Activated CD4-positive, CD25-positive, alpha-beta regulatory T cell (primary cell): ENCODE measurements at places on chromosomes 11 and 22.

- DNase-seq, result no peak
Observed at GRCh38 chr11:130323452-130324450, 9.0 kb upstream of the ZBTB44 start.

- no peak for DNase-seq
Observed at GRCh38 chr22:37275134-37275533, 7.2 kb upstream of the CYTH4 start.

GRCh38 chr11:59668188-59668949 lies 468 bp downstream of the PATL1 start:
- DNase-seq, result peak; percentile 58

DNA sequence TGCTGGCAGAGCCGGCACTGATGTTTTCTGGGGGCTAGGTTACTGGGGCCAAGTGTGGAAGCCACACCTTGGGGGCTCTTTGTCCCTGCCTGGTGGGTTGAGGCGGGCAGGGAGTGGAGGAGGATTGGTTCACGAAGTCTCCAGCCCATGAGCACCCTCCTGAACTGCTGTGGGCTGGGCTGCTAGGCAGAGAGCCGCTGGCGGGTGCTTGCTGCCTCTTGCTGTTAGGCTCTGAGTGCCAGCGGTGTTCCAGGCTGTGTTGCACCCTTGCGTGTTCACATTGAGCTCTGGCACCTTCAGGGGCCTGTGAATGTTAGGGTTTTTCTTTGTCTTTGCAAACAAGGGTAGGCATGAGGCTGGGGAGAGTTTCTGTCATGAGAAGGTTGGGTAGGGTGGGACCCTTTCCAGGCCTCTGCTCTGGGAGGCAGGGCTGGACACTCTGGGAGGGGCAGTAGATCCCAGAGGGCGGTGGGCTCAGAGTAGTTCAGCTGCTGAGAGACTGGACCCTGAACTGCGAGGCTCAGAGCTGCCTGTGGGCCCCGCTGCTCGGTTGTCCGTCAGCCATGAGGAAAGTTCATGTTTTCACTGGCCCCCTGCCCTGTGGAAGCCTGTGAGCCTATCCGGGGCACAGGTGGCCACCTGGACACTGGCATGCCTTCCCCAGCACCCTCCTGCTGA lies 24.0 kb upstream of the TMEM191C start:
- no peak for DNase-seq

DNA sequence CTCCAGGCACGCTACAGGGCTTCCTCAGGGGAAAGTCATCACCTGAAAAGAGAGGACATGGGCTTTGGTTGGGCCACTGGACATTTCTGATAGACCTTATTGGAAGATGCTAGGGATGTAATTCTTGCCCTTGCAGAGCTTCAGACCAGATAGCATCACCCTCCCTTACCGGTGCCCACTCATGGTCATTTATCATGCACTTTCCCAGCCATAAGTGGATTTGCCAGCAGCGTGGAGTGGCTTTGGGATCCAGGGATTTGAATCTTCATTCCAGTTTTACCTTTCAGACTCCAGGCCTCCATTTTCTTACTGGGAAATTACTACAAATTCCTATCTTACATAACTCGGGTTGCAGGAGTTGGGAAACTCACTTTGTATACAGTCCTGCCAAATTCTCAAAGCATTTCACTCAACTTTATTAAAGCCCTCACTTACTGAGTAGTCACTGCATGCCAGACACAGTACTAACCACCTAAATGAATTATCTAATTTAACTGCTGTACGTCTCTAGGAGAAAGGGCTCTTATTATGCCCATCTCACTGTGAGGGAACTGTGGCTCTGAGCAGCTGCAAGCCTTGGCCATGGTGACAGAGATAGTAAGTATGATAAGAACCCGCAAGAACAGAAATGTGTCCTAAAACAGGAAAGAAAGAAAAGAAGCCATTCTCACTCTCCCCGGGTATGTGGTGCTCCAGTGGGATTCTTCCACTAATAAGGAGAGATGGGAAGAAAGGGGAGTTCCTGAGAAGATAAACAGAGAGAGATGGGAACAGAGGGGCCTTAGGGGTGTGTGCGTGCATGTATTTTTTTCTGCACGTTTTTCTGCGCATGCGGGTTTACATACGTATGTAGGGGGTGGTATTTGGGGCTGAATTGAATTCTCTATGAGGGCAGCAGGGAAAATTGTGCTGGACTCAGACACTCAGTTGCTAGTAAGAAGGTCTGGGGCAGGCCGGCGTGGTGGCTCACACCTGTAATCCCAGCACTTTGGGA lies 9.7 kb downstream of the CHRM1 start:
- DNase-seq, result no peak

- DNase-seq, result no peak
Observed at GRCh38 chr22:48895336-48895735, 932.3 kb downstream of the BRD1 start.

- DNase-seq, result no peak
Observed at GRCh38 chr11:32331098-32331497, 104.2 kb downstream of the WT1 start.

- no peak for DNase-seq
Observed at GRCh38 chr11:85884581-85885021, 29.4 kb downstream of the CCDC83 start.

- DNase-seq, result no peak
Observed at GRCh38 chr22:25841775-25842174, 99.8 kb downstream of the MYO18B start.

DNA sequence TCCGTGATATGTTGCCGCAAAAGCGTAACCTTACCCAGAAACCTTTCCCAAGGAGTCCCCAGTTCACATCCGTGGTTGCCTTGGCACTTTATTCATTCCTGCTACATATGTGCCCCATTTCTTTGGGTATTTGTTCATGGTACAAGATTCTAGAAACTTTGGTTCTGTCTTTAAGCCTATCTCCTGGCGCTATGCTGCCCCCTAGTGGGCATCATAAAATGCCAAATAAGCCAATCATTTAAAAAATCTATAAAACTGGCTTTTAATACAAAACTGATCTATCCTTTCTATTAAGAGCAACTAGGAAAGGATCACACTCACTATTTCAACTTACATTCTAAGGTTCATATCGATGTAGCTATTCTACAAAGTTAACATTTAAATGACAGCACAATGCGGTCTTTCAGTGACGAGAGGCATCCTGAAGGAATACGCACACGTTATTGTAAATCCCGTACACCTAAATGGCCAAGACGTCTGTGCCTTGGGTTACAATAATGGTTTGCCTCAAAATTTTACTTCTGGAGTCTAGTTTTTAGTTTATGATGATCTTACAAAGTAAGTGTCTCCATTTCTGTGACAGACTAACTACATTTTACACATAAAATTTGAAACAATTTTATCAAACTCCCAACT lies 16.2 kb downstream of the PIWIL3 start:
- DNase-seq, result peak; percentile 32

- no peak for DNase-seq
Observed at GRCh38 chr11:35304386-35304775, 115.0 kb downstream of the SLC1A2 start.

DNA sequence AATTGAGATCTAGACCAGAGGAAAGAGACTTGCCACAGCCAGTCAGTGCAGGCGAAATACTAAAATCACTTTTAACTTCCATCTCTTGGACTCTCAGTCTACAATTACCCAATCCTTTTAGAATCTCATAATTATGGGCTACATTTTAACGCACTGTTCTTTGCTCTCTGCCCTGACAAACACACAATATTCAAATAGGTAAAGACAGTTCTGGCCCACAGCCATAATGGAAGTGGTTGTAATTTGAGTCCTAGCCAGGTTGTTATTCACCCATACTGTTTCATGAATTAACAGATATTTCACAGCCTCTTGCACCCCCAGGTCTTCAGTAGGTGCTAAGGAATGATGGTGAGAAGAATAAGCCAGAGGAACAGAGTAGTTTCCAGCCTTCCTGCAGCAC lies 830 bp downstream of the C11orf97 start:
- DNase-seq, result no peak

DNA sequence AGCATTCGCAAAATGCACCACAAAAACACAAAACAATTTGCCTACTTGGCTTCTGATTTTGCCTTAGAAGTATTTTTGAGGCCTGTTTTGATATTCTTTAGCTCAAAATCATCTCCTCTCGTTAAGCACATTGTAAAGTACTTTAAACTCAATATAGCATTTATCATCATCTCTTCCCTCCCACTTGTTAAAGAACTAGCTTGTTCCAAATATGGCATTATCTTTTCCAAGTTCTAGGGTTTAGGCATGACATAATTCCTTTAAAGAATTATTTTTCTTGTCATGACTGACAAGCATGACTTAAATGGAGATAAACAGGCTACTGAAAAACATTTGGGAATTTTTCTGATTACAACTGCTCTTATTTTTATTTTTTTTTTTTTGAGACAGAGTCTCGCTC lies 21.3 kb downstream of the CELF1 start:
- no peak for DNase-seq

DNA sequence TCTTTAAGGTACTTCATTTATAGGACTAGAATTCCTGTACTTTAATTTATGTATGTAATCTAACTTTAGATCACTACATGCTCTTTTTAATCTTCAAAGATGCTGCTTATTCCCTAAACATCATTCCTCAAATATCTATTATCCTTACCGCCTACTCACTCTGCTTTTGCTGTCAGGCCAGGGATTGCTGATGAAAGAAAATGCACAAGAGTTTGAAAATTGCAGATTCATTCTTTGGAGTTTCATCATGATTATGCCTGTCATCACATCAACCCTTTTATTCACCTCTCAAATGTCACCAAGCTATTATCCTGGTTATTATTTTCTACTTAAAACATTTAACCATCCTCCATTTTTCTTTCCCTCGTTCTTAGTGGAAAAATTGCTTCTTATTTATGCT lies 802.7 kb downstream of the METTL15 start:
- no peak for DNase-seq

DNA sequence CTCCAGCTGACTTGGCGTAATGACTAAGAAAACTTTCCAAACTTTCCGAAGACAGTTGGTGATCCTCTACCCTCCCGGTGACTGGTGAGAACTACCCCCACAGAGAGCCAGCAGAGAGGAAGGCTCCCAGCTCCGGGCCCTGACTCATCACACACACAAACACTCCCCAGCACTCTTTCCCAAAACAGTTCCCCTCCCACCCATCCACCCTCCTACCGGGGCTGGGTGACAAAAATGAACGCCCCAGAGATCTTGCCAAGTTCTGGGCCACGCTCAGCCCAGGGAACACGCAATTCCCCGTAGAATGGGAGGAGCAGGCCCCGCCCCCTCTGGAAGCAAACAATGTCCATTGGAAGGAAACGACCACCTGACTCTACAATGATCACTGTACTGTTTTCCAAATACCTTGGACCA lies 21.3 kb upstream of the JAM3 start:
- no peak for DNase-seq

DNA sequence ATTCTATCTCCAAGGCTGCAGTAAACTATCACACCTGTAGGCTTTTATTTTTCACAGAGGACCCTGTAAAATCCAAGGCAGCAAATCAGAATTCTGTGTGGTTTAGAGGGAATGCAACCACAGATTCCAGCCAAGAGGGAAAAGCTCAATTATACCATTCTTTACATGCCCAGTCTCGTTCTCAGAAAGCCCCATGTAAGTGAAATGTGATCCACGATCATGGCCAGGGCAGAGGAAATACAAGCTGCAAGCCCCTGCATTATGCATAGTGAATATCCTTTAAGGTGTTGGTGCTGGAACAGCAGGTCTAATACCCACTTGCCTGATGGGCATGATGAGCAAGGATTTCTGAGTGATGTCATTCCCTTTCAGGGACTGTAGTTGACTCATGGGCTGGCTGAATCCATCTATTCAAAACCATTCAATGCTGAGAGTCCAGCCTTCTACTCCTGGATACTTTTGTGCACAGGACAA lies 198.7 kb upstream of the MTMR2 start:
- no peak for DNase-seq

GRCh38 chr11:71976551-71976950 lies 22.2 kb upstream of the IL18BP start:
- no peak for DNase-seq

DNA sequence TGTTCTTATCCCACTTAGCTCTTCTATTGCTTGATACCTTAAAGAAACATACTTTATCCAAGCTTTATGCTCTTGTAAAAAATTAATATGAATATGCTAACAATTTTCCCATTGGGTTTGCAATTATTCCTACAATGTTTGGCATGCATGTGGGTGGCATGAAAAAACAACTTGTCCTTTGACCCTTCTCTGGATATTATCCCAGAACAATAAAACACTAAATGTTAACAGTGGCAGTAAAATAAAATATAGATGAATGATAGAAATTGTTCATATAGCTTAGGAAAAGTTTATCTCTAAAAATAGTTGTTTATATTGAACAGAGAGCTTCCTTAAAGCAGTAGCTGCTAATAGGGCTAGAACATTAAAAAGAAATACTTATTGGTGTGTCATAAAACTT lies 860.5 kb upstream of the LRRC4C start:
- DNase-seq, result no peak

- DNase-seq, result peak; percentile 55
Observed at GRCh38 chr22:22508274-22509176, at the start of gene ZNF280B. ZNF280B (minus strand) TSS chr22:22508742; CDS start chr22:22489398, 19,344 bp downstream.

DNA sequence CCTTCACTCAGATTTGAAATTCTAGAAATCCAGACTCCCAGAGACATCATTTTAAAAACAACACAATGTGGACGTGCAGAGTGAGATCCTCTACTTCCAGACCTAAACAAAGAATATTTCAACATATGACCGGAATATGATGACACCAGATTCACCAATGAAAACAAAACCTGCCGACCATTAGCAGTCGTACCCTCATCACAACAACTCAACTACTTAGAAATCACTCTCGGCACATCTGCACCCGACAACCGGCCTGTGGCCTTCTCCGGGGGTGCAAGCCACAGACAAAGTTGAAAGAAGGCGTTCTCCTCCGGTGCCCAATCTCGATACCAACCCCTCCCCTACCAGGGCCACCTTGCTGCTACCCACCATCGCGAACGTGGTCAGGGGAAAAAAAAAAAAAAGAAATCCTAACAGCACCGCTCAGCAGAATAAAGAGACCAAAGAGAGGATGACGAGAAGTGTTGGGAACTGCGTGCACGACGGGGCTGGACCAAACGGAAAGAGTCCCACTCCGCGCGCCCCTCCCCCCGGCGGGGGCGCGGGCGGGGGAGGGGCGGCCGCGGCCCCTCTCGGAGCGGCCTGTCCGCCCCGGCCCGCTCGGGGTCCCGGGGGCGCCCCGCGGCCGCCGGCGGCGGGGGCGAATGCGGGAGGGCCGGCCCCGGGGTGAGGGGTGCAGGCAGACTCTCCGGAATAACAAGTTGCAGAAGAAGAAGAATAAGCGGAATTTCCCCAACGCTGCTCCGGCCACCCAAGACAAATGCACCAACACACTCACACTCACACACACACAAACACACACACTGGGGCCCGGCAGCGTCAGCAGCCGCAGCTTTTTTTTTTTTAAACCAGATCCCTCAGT lies 1.7 kb downstream of the PHF21A start:
- peak; percentile 13 for DNase-seq

DNA sequence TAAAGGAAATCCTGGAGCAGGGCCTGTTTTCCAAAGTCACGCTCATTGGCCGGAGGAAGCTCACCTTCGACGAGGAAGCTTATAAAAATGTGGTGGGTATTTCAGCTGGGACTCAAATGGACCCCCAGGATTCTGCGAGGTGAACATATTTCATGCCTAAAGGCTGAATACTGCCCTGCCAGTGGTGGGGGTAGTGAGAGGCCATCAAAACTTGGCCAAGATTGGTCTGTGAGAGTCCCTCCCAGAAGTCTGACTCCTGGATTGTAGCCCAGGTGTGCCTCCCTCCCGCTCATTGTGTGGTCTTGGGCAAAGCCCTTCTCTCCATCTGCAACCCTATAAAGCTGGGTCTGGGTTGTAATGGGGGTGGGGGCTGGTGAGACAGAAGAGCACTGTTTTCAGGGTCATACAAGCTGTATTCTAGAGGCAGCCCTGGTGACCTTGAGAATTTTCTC lies 853 bp downstream of the HTATIP2 start:
- DNase-seq, result no peak

- DNase-seq, result no peak
Observed at GRCh38 chr22:35538801-35539321, 1.8 kb upstream of the RASD2 start.
